ENCODE measurements at places on chromosomes 5 and 9.

DNA sequence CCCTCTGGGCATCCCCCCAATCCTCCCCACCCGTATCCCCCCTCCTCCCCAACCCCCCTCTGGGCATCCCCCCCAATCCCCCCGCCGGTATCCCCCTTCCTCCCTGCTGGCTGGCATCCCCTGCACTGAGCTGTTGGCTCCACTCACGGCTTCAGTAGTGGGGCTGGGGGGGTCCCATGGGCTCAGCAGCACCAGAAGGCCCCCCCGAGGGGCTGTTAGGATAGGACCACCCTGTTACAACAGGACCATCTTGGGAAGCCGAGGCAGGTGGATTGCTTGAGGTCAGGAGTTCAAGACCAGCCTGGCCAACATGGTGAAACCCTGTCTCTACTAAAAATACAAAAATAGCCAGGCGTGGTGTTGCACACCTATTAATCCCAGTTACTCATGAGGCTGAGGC lies 42.4 kb downstream of the EXD3 start:
- no peak for DNase-seq

DNA sequence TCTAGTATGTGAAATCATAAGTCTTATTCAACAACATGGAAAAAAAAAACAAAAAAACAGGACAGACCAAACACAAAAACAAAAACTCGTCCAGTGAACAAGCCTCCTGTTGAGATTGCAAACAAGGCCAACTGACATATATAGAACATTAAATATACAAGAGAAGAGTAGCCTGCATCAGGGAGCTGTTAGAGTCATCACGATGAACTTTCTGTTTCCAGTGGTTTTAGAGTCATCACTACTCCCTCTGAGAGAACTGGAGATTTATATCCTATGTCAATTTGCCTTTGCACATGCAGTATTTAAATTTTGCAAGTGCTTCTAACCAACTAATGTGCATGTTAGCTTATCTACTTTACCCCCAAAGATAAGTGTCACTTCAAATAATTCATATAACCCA lies 9.9 kb downstream of the SNCAIP start:
- DNase-seq = no peak

GRCh38 chr9:102483651-102484050 lies 511.5 kb upstream of the CYLC2 start:
- no peak for DNase-seq

DNA sequence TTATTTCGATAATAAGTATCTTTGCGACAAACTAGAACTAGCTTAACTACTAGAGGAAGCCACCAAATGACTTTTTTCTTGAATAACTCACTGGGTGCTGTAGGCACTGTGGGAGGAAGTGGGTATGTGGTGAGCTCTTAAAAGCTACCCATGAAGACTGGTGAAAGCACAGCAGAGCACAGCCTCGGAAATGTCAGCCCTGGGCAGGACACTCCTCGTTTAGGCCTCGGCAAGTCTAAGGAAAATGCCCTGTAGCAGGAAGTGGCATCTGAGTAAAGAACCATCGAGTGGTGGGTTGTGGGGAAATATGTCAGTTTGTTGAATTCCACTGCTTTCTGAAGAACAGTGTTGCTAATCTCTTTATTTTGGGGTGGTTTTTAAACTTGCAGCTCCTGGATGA lies 44.0 kb upstream of the NCS1 start:
- no peak for DNase-seq

GRCh38 chr5:80761176-80761575 lies 106.4 kb upstream of the DHFR start:
- no peak for DNase-seq

GRCh38 chr5:40227366-40227765 lies 452.3 kb upstream of the PTGER4 start:
- DNase-seq = no peak

DNA sequence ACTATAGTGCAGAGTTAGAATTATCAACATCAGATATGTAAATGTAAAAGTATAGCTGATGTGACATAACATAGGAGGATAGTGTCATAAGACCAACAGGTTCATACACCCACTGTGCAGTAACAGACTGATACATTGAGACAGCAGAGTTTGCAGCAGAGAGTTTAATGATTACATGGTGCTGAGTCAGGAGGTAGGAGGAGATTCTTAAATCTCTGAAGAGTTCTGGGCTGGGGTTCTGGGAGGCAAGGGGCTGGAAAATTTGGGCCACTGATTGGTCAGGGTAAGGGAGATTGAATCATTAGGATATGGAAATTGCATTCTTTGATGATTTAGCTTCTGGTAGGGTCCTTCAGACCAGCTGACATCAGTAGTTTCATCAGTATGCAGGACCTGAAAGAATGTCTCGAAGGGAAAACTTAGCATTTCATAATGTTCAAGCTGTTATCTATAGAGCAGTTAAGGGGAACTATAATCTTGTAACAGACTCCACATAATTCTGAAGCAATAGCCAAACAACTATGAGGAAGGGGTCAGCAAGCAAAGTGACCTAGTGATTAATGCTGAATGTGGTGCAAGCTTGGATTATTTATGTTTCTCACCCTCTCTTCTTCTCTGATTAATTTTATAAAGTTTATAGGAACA lies 35.6 kb downstream of the CCL28 start:
- no peak for DNase-seq

DNA sequence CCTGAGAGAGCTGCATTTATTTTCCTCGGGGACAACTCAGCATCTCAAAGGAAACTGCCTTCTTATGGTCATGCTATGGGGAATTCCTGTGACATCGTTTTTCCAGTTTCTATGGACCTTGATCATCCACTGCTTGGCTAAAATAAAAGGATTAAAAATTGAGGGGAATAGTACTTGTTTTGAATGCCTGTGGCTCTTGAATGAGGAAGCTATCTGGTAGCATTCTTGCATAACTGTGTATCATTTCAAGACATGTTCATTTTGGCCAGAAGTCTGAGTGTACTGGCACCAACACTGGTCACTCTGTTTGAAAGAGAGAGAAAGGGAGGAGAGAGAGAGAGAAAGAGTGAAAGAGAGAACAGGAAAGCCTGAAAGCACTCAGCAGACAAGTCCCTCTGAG lies 116.7 kb downstream of the DOCK2 start:
- DNase-seq = no peak

GRCh38 chr5:159581502-159582249 lies 251.4 kb upstream of the IL12B start:
- peak; percentile 66 for DNase-seq

- DNase-seq = no peak
These were observed 104.8 kb downstream of the PBX3 start for GRCh38 chr9:125851979-125852378.

DNA sequence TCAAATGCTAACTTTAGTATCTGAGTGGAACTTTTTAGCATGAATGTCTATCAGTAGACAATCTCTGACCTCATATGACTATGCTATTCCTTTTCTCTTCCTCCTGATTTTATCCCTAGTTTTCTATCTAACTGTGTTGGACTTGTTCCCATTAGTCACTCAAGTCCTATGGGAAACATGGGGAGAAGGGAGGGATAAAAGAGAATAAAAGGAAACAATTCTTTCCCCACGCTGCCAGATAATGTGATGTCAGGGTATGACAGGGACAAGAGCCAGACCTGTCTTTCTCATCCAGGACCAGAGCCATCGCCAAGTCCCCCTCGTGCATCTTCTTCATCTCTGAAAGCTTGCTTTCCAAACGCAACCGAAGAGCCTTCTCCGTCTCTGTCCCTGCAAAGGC lies 43.9 kb downstream of the CDK5RAP2 start:
- no peak for DNase-seq

GRCh38 chr9:8857926-8858595 lies 1058.5 kb upstream of the DMAC1 start:
- DNase-seq = peak; percentile 41

DNA sequence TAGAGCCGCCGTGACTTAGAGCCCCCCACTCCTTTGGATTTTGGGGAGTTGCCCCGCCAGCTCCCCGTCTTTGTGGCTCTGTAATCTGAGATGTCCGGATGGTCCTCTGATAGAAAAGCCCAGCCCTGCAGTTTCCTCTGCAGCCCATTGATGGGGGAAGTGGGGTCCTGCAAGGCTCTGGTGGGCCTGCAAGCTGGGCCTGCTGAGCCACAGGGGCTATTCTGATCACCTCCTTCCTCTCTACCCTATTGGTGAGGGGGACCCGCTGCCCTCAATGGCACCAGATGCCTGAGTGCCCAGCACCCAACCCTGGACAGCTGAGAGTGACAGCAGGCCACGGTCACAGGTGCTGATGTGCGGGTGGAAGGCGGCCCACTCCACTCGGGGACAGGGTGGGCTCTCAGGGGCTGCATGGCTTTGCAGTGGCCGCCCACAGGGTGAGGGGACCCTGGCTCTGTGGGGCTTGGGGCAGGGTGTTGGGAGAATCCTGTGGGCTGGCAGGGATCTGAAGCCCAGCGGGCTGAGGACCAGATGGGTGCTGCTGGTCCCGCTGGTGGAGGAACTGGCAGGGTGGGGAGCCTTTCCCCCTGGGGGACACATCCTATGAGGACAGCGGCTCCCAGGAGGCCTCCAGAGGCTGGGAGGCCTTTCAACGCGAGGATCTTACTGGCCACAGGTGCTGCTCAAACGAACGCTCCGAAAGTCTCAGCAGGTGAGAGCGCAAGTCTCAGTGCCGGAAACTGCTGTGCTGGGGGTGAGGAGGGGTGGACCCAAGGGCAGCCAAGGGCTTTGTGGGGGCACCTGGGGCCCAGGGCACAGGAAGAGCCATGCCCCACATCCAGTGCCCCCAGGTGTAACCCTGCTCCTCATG lies 30.0 kb upstream of the LPCAT1 start:
- DNase-seq = no peak

- DNase-seq = no peak
These were observed 23.1 kb downstream of the NIM1K start for GRCh38 chr5:43215073-43215631.

DNA sequence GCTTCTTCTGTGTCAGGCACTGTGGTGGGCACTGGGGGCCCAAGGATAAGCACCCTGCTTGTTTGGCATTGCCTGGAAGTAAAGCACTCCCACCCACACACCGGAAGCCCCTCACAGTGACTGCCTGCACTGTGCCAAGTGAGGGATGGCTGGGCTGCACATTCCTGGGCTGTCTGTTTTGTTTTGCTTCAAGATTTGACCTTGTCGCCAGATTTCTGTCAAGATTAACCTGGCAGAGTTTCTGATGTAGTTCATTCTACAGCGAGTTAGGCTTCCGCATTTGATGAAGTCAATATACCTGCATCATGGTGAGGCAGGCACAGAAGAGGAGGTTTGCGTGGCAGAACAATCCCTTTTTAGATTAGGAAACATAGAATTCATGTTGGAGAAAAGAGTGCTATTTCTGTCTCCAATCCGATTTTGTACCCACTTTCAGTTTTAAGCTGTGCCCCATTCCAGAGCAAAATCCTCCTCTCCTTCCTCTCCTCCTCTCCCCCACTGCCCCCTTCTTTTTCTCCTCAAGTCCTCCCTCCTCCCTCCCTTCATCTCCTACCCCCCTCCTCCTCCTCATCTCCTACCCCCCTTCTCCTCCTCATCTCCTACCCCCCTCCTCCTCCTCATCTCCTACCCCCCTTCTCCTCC lies 14.4 kb upstream of the BOD1 start:
- no peak for DNase-seq

DNA sequence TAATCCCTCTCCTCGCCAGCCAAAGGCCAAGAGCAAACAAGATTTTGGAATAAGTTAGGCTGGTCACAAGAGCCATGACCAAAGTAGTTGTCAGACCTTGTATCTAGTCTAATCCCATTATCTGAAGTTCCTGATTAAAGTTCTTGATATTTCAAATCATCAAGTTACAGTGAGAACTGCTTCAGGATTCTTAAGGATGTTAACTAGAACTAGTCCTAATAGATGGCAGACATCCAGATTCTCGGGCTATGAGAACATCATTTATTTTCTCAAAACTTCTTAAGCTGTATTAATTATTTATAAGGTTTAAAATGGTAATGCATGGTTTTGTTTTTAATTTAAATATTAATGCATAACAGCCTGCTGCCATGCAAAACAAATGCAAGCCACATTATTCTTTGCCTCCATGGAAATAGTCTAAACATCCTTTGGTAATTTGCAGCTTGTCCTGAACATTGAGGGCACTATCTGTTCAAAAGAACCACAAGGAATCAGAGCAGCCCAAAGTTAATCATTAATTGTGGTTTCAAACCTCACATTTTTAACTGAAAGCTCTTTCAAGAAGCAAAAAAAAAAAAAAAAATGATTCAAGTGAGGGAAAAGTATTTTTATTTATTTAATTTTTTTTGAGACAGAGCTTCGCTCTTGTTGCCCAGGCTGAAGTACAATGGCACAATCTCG lies 95.1 kb downstream of the TTC39B start:
- no peak for DNase-seq

DNA sequence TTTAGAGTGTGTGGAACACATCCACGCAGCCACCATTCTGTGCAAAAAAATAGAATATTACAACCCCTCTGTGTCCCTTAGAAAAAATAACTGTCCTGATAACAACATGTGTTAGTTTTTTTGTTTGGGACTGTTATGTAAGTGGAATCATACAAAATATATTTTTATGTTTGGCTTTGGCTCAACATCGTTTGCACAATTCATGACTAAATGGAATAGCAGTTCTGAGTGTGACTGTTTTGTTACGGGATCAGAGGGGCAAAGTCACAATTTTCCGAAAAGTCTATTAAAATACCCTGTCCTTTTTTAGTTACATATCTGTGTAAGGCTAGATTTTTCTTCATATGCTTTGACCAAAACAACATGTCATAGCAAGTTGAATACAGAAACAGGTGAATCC lies 12.8 kb downstream of the MTREX start:
- no peak for DNase-seq

DNA sequence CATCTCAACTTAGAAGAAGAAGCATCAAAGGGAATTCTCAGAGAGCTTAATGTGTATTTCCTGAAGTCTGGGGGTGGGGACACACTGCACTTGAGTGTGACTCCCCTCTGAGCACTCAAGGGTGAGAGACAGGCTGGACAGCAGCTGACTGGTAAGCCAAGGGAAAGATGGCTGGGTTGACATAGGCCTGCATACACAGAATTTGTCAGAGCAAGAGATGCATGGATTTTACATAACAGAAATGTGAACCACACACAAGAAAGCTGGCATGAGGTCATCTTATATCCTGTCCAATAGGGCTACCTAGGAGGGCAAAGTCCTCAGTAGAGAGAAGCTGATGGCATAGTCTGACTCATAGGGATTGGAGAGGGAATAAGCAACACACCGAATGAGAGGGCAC lies 114.3 kb upstream of the EPB41L4A start:
- DNase-seq = no peak

GRCh38 chr5:68548959-68549676 lies 333.6 kb downstream of the PIK3R1 start:
- DNase-seq = no peak

DNA sequence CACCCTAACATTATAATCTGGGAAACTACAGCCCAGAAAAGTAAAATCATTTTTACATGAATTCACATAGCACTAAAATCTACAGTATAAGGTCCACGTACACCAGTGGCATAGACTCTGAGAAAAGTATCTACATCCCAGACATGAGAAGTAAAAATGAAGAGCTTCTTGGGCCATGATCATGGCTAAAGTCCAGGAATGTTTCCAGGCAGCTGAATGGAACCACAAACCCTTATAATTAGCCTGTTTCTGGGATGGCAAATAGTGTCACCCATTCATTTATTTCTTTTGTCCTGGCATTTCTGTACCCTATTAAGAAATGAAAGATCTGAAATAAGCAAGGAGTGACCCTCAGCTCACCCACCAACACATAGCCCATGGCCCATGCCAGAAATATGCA lies 217.9 kb downstream of the SPOCK1 start:
- DNase-seq = no peak

GRCh38 chr5:141437221-141437620 lies 6.9 kb downstream of the PCDHGA12 start:
- no peak for DNase-seq

- DNase-seq = no peak
These were observed 245.8 kb upstream of the GAS1 start for GRCh38 chr9:87193151-87193550.
